HTR-8/SVneo (cell line): ENCODE measurements at places on chromosomes 2 and 18.
A peak's percentile ranks its signal among the peaks of the same experiment; 100 is the strongest.

DNA sequence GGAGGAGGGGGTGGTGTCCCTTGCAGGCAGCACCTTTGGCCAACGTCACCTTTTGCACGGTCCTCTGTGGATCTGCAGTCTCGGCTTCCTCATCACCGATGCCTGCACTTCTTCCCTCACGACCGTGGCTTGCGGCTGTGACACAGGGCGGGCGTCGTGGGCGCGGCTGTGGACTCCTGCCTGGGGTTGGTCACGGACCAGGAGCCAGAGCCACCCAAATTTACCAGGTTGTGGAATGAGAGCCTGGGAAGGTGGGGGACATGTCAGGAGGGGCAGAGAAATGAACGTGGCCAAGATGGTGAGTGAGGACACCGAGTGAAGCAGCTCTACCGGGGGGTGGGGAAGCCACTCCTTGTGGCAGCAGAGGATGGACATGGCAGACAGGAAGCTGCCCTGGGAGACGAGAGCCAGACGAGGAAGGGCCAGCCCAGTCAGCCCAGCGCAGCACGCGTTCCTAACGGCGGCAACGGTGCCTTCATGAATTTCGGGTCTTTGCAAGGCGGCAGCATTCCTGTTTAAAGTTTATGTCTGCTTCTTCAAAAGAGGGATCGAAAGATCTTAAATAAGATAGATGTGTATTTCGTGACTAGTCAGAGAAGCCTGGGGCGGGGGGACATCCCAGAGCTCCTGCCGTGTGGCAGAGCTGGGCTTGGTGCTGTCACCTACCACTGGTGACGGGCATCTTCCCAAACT is 84.2 kb downstream of the LRRFIP1 start:
- DNase-seq: no peak

- no peak for DNase-seq
These were observed 309.5 kb downstream of the NDUFA10 start for GRCh38 chr2:239715606-239716005.

DNA sequence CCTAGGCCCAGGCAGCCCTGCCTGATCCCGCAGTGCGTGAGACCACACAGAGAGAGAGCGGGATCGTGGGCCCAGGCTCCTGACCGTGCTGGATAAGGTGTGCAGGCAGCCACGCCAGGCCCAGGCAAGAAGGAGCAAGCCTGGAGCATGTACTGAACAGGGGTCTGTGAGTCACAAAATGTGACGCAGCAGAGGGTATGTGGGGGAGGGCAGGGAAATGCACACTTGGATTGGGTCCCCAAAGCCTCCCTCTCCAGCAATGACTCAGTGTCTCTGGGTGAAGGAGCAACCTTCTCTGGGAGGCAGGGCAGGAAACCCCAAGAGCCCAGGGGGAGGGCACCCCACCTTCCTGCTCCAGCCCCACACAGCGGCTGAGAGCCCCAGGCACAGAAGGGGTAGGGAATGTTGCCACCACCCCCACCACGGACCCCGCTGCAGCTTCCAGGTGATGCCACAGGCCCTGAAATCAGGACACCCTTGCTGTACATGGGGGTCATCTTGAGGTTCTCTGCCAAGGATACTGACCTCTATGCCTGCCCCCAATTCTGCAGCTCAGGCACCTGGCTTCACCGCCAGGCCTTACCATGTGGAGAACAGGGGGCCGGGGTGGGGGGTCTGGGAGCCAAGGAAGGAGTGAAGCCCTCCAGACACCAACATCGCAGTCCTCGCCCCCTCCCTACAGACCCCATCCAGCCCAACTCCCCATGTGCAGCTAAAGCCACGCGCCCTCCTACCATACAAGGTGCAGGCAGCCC is 1.3 kb upstream of the GPC1 start:
- DNase-seq: peak; percentile 90

DNA sequence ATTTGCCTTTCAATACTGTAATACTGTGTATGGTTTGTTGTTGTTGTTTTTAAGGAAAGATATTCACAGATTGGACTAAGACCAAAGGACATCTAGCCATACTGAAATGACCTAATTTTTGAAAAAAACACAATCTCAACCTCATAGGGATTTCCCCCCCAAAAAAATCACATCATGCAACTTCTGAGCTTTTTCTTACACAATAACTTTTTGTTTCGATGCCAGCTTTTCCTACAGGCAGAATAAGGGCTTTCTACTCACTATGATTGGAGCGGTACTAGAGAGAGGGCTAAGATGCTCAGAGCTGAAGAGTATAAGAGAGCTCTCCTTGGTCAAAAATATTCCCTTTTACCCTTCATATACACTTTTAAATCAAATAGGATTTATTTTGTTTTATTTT is 32.4 kb upstream of the SLC3A1 start:
- DNase-seq: no peak

DNA sequence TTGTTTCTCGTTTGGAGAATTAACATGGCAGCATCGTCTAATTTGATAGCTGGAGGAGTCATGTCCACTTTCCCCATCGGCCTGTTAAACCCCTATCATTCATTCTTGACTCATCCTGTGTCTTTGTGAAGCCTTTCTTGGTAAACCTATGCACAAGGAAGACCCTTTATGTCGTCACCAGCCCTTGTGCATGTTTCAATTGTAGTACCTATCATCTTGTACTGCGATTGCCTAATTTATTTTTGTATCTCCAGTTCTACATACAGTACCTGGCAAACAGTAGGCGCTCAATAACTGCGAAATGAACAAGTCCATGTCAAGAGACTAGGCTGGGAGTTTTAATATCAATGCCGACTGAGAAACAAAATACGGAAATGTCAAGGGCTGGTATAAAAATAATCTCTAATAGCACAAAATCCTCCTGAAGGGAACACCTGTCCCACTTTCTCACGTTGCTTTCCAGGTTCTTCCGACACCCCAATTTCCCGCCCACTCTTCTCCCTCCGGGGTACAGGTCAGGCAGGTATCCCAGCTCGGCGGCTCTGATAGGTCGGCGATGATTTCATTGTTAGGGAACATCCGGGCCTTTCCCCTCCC is 1.3 kb upstream of the PPM1B start:
- no peak for DNase-seq

- no peak for DNase-seq
These were observed 285.1 kb upstream of the SLC14A2 start for GRCh38 chr18:45330170-45330594.

- no peak for DNase-seq
These were observed 55.4 kb downstream of the CWC22 start for GRCh38 chr2:179951680-179952079.
